ENCODE measurements at places on chromosomes 12 and 14.

DNA sequence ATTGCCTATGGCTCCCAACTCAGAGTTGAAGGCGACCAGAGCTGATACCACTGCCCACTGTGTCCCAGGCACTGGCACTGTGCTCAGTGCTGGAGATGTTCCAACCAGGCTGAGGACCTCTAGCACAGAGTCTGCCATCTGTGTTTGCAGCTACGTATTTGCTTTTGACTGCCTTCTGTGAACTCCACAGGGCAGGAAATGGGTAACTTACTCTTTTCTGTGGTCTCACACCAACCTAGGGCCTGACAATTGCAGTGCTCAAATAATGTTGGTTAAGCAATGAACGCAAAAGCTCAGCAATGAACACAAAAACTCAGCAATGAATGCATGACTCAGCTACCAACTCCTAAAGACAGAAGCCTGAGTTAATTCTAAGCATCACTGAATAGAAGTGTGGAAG lies 202.8 kb downstream of the NUAK1 start:
- ATAC-seq = no peak

GRCh38 chr12:12577786-12578185 lies 15.1 kb upstream of the DUSP16 start:
- ATAC-seq = peak; percentile 43

DNA sequence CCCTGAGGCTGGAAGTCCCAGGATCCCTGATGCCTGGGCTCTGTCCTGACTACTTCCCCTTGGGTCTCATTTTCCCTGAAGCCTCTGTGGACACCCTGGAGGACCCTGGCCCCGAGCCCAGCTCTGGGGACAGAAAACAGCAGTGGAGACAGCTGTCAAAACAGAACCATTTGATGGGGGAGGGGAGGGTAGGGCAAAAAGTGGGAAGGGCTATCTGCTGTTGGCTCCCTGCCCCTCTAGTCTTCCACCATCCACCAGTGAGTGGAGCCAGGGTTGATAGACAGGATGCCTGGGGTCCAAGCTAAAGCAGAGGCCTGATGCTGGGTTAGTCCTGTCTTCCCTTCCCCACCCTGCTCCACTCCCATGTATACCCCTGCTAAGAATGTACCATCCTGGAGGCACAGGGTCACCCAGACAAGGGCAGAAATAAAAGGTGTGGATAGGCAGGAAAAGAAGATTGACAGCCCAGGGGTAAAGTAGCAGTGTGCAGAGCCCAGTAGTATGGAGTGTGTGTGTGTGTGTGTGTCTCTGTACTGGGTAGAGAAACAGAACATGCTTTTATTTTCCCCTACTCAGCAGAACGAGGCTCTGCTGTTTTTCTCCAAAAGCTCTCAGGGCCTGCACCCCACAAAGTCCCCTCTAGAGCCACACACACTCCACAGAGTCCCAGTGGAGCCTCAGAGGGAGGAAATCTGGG lies 9.8 kb downstream of the ZNF385A start:
- no peak for ATAC-seq

DNA sequence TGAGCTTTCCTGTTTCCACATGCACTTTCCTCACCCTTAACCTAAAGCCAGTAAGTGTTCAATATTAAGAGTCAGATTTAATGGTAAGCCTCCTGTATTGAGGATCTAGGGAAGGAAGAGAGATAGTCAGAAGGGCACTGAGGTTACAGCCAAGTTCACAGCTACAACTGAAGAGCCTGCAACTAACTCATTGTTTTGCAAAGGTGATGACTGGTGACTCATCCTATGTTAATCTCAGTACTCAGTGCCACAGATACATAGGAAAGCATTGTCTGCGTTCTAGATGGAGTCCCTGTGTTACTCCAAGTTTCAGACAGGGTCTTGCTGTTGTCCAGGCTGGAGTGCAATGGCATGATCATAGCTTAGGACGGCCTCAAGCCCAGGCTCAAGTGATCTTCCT lies 157.0 kb upstream of the RBM19 start:
- ATAC-seq = no peak

DNA sequence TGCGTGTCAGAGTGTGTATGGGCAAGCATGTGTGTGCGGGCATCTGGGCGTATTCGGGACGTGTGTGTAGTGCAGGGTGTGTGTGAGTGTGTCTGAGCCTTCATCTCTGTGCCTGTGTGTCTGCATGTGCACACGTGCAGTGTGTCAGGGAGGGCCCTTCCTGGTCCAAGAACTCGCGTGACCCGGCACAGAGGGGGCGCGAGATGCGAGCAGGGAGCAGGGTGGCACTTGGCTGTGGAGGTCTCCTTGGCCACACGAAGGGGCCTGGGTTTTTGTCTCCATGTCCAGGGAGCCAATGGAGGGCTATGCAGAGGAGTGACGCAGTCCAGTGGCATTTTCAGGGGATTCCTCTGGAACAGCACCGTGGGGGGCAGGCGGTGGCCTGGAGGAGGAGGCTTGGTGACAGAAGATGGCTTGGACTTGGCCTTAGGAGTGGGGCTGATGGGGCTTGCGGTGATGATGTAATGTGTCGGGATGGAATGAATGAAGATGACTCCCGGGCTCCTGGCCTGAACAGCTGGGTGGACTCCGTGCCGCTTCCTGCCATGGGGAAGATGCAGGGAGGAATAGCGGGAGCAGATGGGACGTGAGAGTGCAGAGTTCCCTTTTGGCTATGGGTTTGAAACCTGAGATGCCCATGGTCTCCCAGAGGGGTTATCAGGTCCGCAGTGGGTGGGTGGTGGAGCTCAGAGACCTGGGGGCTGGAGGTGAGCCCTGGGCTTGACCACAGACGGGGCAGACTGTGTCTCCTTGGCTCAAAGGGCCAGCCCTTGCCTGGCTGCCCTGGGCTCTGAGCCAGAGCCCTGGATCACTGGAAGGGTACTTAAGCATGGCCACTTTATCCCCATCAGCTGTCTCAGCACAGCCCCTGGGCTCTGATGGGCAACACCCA lies 208.3 kb downstream of the PHETA1 start:
- ATAC-seq = no peak

GRCh38 chr12:58681730-58682129 lies 238.6 kb downstream of the LRIG3 start:
- no peak for ATAC-seq

DNA sequence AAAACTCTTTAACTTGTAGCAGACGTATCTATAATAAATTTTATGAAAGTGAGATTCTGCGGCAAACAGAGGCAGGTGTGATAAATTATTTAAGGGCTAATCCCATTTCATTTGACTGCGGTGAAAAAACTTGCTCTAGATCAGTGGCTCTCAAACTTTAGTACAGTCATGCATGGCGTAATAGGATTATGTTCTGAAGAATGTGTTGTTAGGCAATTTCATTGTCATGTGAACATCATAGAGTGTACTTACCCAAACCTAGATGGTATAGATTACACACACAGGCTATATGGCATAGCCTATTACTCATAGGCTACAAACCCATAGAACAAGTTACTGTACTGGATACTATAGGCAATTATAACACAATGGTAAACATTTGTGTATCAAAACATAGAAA lies 83.7 kb downstream of the HEATR5A start:
- no peak for ATAC-seq

DNA sequence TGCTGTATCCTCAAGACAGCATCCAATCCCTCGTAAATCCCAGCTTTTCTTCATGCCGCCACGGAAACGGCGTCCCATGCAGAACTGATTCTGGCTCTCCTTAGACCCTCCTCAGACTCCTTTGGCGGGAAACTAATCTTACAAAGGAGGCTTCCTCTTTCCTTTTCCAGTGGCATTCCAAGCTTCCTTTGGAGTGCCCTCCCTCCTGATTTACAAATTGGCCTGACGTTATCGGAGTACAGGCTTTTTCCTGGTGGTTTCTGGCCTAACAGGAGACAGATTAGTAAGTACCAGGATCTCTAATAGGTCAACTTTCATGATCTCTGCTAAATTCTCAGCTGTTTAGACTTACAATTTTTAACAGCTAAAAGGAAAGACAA lies 1.3 kb upstream of the ZDHHC17 start:
- ATAC-seq = no peak

GRCh38 chr14:94573475-94574277 lies 7.5 kb upstream of the SERPINA5 start:
- ATAC-seq = no peak

DNA sequence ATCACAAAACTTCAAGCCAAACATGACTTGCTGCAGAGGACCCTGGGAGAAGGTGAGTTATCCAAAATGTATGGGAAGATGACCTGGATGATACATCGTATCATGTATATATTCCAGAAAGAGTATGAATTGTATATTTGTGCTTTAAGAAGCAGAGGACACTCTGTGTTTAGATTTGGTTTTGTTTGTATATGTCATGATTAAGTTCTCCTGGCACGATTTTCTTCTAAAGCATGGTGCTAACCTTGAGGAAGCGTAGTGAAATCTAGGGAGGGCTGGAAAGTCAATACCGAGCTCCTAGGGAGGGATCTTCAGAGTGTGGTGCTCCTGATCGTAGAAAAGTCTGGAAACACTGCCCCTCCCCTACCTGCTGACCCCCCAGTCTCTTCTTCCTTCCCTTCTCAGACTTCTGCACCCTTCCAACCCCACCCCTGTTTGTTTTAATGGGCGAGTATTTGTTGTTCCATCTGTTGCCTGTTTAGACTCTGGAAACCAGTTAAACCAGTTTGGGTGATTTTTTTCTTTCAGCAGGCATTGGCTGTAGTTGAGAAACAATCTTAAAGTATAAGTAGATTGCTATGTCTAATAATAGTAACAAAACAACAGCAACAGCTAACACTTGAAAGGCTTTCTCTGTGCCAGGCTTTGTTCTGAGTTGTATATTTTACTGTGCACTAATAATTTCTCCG lies 141.6 kb downstream of the KICS2 start:
- ATAC-seq = no peak

DNA sequence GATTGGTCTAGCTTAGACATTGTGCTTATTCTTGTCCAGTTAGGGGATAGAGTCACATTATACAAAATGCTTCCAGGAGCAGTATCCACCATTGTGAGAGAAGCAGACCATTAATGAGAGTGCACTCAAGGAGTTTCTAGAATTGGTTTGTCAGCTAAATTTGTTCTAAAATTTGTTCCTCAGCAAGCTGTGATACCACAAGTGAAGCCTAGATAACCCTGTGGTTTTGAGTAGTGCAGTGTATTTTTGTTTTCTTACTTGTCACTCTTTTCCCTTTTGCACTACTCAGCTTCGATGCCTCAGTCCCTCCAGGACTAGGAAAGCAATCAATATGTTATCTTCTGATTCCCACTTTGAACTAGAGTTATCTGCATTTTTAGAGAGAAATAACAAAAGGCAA lies 42.5 kb upstream of the AKAP6 start:
- ATAC-seq = no peak

DNA sequence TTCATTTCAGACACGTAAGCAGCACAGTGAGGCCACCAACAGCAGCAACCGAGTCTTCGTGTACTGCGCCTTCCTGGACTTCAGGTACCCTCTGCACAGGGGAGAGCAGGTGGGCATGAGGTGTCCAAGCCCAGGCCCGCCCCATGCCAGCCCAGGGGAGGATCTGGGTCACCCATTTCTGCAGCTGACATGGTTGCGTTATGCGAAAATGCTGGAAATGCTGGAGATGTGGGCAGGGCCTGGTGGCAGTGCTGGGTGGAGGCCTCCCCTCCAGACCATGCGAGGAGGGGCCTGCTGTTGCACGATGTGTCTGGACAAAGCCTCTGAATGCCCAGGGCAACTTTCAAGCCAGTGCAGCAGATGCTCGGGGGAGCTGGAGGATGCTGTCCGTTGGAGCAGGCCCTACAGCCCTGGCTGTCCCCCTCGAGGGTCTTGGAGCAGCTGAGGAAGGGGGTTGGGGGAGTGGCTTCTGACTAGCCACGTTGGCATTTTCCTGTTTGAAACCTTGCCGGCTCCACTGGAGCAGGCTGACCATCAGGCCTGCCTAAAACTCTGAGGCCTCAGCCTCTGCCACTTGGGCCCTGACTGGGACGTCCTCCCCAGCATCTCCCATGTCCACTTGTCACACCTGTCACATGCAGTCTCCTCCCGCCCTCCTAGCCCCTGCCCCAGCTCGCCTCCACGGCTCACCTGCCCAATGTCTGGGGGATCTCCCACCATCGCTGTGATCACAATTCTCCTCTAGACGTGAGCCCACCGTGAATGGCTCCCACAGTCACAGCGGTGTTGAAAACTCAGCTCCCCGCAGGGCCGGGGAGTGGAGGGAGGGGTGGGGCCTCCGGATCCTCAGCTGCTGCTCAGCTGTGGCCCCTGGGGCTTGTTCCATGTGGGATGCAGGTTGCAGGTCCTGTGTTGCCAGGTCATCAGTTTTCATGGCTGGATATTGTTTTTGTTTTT lies 123.4 kb downstream of the ADGRD1 start:
- ATAC-seq = no peak

DNA sequence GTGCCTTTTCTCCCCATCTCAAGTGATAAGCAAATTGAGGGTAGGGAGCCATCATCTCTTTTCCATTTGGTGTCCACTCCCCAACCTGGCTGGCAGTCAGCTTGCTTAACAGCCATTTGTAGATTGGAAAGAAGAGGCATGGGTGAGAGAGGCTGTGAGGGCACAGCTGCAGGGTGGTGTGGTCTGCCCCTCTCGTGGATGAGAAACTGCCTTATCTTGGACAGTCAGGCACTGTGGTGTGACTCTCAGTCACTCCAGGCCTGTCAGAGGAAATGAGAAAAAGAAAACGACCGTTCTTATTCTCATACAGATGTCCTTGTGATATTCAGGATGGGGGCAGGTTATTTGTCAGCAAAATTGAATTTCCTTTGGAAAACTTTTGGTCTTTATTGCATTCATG lies 65.1 kb upstream of the SRSF5 start:
- ATAC-seq = peak; percentile 40

DNA sequence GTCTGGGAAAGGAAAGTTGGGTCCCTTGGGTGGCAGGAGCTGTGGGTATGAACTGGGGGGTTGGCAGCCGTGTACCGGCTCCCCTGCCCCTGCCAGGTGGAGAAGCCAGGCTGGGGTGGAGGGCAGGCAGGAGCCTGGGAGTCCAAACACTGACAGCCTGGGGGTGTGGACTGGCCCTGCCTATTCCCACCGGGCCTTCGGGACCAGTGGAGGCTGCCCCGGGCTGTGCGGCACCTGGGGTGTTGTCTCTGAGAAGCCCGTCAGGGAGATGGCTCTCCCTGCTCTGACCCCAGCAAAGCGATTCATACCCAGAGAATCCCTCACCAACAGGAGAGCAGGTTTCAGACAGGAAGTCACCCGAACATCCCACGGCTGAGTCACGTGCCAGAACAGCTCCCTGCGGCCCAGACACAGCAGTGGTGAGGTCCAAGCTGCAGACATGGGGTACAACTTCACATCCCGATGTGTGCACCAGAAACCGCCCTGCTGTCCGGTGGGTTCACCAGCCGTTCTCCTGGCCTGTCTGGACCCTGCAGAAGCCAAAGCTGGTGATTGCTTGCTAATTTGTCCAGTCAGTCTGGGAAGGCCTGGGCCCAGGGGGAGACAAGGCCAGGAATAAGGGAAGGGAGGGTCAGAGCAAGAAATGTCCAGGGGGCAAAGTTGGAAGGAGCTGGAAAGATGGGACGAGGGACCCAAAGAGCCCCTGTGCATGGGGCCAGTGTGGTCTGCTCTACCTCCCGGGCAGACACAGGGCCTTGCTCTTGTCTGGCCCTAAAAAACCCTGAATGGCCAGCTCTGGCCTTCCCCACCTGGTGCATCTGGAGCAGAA lies 2.1 kb upstream of the GPR132 start:
- ATAC-seq = peak; percentile 39

GRCh38 chr12:120711411-120711810 lies 1.2 kb downstream of the UNC119B start:
- ATAC-seq = no peak

Measured in activated T-helper 17 cell treated with anti-CD3 and anti-CD28 coated beads, Interleukin-2, amount 50 U/mL, for 72 hours (primary cell).